ENCODE measurements at places on chromosomes 7 and 10.

DNA sequence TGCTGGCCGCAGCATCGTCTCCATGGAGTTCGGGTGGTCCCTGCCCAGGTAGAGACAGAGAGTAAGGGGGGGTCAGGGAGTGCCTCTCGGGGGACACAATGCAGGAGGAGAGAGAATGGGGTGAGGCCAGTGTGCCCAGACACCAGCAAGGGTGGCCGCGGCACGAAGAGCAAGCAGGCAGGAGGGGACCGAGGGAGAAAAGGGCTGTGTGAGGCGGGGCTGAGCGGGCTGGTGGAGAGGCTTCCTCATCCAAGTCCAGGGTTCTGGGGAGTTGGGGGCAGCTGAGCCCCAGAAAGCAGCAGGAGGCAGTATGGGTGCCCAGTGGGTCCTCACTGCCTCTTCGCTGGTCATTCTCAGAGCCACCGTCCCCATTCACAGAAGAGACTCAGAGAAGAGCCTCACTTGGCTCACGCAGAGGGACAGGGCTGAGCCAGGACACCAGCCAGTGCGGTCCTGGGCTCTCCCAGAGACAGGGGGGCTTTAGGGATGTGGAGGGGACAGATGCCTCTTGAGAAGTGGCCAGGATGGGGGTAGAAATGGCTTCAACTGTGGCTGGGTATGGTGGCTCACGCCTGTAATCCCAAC is 78.9 kb downstream of the MICALL2 start:
- DNase-seq = no peak

DNA sequence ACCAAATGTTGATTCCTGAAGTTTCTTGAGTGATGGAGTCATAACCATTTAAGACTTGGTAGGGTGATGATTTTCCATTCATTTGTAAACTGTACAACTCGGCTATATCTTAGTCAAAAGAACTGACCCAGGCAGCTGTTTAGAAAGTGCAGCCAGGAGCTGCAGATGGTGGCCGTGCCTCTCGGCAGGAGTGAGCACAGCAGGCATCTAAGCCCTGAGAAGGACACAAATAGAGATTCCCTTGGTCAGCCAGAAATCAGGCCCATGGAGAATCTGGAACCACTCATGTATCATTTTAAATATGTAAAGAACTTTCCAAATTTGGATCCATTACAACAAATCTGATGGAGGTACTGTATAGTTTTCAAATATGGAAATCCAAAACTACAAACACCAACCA is 177.0 kb upstream of the AKR1E2 start:
- DNase-seq = no peak

DNA sequence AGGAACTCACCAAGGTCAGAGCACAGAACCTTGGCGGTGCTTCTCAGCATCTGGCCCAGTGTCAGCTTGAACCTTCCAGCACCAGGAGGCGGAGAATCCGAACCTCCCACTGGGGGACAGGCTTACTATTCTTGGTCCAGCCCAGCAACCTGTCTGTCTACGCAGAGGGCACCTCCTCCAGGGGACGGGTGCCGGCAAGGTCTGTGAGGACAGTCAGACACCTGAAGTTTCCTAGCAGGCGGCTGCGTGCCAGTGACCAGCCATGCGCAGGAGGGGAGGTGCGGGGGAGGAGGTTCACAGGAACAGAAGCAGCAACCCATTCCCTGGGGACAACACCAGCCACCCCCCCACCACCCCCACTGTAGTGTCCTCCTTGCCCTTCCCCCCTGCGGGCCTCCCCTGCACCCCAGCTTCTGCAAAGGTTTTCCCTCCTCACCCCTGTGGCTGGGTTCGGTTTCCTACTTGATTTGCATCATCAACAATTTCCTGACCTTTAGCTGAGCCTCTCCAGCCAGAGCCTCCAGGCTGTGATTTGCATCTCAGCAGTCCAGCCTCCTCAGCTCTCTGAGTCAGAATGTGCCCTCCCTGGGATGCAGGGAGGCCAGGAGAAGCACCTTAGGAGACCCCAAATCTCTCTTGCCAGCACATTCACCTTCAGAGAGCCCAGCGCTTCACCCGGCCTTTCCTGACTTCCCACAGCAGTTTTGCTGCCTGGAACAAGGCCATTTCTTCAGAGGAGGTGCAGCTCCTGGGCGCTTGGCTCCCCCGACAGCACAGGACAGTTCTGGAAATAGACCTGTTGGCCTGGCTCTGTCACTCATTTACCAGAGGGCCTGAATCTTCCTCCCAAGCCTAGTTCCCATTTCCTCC is 107.5 kb upstream of the NPS start:
- DNase-seq = no peak

DNA sequence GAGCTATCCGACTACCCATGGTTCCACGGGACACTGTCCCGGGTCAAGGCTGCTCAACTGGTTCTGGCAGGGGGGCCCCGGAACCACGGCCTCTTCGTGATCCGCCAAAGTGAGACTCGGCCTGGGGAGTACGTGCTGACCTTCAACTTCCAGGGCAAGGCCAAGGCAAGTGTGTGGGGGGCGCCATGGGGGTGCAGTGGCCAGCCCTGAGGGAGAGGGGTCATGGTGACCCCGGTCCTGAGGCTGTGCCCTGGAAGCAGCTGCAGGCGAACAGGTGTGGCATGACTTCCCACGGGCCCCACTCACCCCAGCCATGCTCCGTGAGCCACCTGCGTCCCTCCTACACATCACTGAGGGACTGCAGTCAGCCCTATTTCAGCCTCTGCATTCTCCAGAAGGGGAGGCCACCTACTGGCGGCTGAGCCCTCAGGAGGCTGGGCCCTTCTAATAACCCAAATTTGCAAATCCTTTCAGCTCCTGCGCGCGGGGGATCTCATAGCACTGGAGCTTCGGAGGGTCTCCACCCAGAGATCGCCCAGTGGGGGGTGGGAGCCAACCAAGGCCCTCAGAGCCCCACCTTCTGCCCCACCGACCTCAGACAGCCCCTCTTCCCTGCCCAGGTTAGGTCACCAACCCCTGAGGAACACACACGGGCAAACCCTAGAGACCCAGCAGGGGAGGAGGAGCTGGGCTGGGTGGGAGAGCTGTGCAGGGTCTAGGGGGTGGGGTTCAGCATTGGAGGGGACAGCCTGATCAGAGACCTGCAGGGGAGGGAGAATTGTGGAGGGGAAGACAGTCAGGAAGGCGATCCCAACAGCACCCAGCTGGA is 30.8 kb downstream of the SH2B2 start:
- no peak for DNase-seq

- no peak for DNase-seq
These were observed 22.7 kb upstream of the NKX6-2 start for GRCh38 chr10:132808383-132809231.

GRCh38 chr10:44779511-44779910 is 131.6 kb upstream of the TMEM72 start:
- no peak for DNase-seq

- DNase-seq = no peak
These were observed 184.7 kb downstream of the MAD1L1 start for GRCh38 chr7:2048006-2048405.

GRCh38 chr7:64541438-64542359 is 21.2 kb downstream of the ZNF680 start:
- no peak for DNase-seq

DNA sequence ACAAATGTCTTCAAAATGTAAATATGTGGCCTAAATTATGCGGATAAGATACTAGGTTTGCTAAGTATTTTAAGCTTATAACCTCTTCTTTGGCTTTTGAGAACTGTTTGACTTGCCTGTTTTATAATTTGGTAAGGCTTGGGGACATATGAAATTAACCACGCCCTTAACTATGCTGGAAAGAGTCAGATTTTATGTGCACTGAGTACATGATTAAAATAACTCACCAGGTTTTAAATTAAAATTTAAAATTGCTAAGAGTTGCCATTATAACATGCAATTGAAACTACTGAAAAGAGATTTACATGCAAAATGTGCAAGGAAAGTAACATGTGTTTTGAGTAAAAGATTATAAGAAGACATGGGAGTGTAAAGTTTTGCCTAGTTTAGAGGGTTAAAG is 141.9 kb downstream of the WDR11 start:
- DNase-seq = no peak
